ENCODE measurements at places on chromosomes 3 and 15.

GRCh38 chr3:196081002-196081833 is 672 bp downstream of the TFRC start:
- DNase-seq = peak; percentile 82

- peak; percentile 3 for DNase-seq
Measured at GRCh38 chr3:17431004-17431403, 311.4 kb downstream of the TBC1D5 start.

DNA sequence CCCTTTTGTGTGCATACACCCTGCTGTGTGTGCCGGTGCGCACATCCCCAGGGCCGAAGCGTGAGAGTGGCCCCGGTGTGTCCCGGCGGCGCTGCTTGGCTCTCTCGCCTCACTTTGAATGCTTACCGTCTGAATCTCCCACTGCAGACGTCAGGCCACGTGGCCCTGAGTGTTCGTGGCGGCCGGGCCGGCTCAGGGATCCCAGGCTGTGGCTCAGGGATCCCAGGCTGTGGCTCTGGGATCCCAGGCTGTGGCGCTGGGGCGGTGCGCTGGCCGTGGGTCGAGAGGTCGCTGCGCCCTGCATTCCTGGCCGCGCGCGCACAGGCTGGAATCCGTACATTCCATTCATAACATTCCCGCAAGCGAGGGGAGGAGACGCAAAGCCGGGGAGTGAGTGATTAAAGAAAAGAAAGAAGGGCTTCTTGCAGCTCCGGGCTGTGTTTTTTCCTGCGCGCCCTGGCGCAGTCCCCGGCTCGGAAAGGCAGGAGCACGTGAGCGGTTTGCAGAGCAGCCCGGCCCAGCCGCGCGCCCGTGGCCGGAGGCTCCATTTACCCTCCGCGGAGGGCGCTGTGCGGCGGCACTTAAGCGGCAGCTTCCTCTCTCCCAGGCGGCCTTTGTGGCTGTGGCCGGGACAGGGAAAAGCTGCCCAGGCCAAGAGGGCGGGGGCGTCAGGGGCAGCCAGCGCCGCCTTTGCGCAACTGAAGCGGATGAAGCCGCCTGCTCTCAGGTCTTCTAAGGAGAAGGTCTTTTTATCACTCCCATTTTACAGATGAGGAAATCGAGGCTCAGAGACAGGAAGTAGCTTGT is 87.0 kb upstream of the ALDH1L1 start:
- no peak for DNase-seq

DNA sequence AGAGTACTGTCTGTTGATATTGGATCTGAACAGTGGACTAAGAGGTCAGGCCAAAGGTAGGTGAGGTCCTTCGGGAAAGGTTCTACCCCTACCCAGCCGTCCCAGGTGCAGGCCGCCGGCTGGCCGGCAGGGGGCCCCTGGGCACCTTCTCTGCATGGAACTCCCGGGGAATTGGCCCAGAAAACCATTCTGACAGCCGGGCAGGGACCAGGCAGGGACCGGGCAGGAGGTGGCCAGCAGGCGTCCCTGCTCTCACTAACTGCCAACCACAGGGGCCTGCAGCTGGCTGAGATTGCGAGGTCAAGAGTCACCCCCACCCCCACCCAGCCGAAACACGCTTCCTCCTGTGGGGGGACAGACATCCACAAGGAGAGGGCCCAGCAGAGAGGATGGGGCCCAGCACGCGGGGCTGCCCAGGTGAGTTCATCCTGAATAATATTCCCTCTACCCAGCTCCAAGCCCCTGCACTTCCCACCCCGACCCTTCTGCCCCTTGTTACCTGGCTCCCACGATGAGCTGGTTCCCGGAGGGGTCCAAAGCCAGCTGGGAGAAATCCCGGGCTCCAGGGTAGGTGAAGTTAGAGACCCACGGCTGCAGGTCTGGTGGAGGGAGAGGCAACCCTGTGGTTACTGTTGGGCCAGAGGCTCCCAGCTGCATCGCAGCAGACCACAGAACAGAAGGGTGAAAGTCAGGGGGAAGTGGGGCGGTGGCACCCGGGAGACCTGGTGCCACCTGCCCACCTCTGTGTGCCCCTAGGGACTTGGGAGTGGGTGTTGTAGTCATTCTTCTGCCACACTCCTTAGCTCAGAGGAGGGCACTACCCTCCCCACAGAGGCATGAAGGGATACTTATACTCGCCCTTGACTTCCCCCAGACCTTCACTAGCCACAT is 84.4 kb downstream of the SEMA5B start:
- DNase-seq = no peak

DNA sequence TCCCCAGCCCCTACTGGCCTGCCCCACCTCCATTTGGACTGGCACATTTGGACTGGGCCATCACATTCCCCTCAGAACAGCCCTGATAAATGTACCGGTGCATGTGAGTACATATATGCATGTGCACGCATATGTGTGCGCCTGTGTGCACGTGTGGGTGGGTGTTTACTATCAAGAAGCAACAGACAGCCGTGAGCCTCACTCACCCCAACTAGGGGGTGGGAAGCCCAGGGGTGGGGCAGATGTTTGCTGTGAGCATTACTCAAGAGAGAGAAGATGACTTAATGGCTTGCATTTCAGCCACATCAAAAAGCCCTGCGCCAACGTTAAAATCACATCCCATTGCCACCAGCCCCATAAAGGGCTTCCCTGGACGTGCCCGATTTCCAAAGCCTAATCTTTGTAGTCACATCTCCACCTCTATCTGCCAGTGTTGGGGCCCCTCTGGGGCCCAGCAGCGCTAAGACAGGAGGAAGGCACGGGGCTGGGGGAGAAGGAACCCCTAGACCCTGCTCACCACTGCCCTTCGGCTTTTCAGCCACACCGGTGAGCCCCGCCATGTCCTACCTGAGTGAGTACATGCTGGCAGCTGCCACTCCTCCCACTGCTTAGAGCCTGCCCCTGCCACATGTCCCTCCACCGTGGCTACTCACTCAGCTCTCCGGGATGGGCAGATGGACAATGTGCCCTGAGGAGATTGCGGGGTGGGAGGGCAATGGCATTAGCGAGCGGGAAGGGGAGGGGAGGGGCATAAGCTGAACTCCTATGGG is 10.9 kb downstream of the ITIH3 start:
- no peak for DNase-seq

DNA sequence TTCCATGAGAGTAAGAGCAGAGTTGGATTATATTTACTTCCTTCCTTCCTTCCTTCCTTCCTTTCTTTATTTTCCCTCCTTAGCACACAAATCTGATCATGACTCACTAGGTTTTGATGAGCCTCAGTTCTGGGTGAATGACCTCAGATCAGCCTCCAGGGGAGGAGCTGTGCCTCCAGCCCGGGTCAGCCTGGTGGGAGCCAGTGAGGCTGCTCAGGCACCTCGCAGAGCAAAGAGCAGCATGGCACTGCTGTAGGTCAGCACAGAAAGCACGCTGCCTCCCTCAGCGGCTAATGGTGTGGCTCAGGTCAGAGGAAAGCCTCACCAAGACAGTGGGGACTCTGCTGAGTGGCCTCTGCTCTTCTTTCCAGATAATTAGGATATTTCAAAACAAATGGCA is 108.5 kb downstream of the SYNPR start:
- no peak for DNase-seq

DNA sequence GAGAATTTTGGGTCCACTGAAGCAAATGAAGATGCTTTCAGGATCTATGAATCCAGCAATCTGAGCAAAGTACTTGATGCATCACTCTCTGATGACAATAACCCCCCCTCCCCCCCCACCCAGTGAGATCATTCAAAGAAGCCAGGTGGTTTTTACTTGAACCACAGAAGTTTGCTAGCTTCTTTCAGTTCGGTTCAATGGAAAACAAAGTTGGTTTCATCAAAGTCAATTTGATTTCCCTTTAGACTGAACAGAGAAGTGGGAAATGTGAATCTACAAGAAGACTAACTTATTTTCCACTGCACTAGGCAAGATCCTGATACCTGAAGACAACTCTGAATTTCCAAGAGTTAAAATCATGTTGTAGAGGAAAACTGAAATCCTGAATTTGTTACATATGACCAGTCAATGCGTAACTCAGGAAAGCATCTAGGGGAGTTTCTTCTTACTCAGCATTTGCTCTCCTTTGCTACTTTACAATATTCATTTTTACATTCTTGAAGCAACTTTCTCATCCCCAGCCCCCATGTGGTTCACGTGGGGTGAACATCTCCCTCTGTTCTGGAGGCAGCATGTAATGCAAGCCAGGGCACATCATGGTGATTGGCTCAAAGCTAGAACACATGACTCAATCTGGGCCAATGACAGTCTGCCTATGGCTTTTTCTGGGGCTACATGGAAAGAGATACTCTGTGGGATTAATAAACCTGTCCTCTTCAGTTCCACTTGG is 572.6 kb downstream of the FOXP1 start:
- DNase-seq = no peak

GRCh38 chr3:40490916-40491315 is 14.0 kb downstream of the ZNF619 start:
- no peak for DNase-seq

DNA sequence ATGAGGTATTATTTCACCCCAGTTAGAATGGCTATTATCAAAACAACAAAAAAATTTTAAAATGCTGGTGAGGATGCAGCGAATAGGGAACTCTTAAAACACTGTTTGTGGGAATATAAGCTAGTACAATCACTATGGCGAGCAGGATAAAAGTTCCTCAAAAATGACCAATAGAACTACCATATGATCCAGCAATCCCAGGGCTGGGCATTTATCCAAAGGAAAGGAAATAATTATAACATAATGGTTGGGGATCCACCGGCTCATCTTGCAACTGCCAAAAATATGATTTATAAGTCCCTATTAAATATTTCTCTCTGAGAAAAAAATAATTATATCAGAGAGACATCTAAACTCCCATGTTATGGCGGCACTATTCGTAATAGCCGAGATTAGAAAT is 127.6 kb upstream of the MME start:
- DNase-seq = no peak

DNA sequence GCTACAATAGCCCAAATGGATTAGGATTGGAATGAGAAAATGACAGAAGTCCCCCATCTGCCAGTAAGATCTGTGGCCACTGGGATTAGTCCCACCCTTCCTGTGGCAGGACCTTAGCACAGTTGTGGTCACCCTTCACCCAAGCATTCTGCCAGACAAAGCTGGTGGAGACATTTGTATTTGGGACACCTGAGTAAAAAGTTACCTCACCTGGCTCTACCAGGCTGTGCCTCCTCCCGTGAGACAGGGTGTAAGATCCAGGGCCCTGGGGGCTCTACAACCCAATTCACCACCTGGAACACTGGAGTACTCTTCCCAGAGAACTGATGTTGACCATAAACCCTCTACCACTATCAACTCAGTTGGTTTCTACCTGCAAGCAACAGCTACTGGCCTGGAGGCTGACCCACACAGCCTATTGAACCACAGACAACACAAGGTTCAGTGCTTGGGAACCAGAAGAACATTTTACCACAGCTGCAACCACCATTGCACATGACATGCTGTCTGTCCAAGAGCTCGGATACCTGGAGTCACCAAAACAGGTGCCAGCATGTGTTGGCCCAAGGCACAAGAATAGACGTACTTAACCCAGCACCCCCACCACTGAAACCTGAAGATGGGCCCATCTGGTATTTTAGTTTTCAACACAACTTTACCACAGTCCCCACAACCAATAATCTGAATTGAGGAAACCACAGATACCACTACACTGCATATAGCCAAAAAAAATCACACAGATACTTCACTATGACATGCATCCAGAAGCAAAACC is 1686.7 kb downstream of the SI start:
- DNase-seq = no peak

DNA sequence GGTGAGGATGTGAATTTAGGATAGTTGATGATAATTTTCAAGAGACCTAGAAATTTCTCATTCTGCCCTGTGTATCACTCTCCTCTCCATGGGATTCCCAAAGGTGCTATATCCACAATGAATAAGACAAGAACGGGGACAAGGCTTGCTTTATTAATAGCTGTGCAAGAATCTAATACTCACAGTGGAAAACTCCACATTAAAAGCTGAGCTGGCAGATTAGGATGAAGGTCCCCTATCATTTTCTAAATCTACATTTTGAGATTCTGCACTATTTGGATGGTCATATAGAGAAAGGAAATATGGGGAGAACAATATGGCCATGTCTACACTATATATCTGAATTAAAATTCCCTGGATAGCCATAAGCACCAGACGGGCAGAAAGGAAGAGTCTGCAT is 411.0 kb upstream of the TGFBR2 start:
- no peak for DNase-seq

GRCh38 chr15:88126695-88127431 is 129.7 kb downstream of the NTRK3 start:
- DNase-seq = no peak

DNA sequence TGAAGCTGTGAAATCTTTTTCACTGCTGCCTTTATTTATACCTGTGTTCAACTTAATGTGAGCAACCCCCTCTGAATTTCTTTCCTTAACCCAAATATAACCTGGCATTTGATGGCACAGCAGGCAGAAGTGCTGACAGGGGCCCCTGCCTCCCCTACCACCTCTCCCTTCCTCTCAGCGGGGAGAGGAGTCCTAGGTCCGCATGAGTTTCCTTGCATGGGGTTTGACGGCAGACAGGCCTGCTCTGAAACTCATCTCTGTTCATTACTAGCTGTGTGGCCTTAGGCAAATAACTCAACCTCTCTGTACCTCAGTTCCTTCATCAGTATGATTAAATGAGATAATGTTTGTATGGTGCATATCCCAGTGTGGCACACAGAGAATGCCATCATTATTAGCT is 79.7 kb downstream of the SEC22A start:
- no peak for DNase-seq

DNA sequence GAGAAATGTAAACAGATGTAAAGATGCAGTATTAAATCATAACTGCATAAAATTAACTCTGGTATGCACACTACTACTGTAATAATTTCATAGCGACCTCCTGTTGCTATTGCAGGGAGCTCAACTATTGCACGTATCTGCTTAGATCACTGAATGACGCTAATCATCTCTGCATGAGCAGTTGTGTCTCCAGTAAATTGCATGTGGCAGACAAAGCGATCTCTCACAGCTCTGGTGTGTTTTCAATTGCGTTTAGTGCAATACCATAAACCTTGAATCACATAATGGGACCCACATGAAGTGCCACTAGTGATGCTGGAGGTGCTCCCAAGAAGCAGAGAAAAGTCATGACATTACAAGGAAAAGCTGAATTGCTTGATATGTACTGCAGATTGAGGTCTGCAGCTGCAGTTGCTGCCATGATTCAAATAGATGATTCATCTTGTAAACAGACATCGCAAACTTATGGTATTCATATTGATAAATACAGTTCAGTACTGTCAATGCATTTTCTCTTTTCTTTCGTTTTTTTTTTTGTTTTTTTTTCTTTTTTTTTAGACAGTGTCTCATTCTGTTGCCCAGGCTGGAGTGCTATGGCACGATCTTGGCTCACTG is 30.2 kb upstream of the LCTL start:
- DNase-seq = no peak

Data from NCI-H774 (cell line).